Smooth muscle cell of the pulmonary artery (primary cell): ENCODE measurements at places on chromosomes 3 and 15. TPM values are rescaled to one million over a fixed set of nuclear protein-coding genes. Genes with fewer than 3 reads are reported as not detected.

The NSMCE3 gene
- 7.8 and 8.3 TPM in 2 replicates for total RNA-seq

The ARGFX gene
- total RNA-seq = not detected in 2 replicates

The GPR87 gene
- not detected in 2 replicates for total RNA-seq

The FES gene
- 17.4 and 23.2 TPM in 2 replicates for total RNA-seq

The B3GALNT1 gene
- 21.2 and 34.3 TPM in 2 replicates for total RNA-seq

The SI gene
- total RNA-seq = not detected in 2 replicates

The CA12 gene
- total RNA-seq = 215 and 359 TPM in 2 replicates

The NEO1 gene
- 28.2 and 61.1 TPM in 2 replicates for total RNA-seq

The HESX1 gene
- 0.17 TPM in 1 of 2 replicates, not detected in the other for total RNA-seq
